C1 segment of cervical spinal cord (tissue), 14 donors: ENCODE measurements at places on chromosomes 5 and 9.
A peak's percentile ranks its signal among the peaks of the same experiment; 100 is the strongest.

DNA sequence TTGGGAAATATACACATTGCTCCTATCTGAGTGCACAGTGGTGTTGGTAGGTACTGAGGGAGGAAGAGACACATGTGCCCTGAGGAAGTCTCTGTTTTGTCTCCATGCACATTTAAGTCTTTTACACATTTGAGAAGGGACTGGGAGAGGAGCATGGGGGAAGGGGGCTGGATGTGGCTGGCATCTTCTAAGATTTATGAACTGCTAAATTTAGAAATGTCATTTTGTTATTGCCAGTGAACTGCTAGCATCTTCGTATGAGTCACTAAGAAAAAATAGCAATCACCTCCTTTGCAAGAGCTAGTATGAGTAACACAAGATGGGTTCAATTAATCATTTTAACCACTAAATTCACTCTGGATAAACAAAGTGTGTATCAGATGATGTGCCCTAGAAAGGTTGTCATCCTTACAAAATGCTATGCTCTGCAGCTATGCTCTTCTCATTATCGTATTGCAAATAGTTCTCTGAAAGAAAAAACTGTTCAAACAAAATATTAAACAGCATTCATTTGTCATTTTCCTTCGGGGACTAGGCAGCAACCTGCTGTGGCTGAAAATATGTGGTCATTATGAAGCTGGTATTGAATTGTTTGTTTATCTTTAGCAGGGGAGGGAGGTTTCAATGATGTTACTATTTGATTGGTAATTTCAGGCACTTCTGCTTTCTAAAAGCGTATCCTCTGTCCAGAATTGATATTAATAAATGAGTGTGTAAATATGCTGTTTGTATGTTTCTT, 236.5 kb downstream of the DMRTA1 start:
- DNase-seq = no peak

DNA sequence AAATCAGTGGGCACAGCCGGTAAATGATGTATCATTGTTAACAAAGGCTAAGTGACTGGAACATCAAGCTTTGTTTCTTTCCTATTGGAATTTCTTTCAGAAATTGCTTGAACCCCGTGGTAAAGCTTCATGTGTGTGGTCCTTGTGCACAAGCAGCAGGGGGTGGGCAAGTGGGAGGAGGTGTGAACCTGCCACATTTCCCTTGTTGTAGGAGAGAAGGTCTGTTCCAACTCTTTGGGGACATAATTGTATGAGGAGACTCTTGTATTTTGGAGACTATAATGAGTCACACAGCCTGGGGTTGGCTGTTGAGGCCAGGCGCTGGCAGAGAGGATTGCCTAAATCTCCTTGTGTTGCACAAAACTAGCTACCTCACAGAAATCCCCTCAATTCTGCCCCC, 620.5 kb downstream of the IRX1 start:
- no peak for DNase-seq

DNA sequence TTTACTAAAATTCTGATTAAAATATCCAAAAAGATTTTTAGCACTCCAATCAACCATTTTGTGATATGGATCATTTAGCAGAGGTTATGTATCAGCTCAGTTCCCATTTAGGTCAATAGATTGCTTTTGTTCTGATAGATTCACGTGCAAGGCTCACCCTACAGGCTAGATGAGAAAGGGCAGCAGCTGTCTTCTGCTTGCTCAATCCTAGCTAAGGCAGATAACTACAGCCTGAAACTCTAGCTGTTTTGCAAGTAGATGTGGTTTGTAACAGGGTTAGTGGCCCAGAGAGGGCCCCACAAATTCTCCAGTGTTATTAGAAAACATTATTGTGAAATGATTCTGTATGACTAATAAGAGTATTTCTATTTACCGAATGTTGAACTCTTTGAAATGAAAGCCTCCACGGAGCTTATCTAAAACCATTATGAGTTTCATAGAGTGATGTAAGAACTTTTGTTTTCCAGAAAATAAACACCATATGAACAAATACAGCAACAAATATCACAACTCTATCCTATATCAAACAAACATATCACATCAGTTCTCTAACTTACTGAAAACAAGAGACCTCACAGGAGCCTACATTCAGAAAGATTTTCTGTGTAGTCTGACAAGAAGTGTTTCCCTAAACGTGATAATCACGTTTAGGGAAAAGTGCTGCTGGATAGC, 841.9 kb upstream of the ACO1 start:
- DNase-seq = no peak

DNA sequence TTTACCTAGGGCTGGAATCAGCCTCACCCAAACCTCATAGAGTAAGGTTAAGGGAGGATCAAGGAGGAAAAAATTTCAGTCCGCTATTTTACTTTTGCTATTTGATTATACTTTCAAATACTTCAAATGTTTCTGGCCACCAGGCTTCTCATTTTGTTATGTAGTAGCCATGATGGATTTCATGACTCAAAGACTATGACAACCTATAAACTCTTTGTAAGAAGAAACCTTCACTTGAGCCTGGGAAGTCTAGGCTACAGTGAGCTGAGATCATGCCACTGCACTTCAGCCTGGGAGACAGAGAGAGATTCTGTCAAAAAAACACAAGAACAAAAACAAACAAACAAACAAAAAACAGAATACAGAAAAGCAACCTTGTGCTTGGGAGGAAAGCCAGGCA, 293.6 kb upstream of the TNC start:
- no peak for DNase-seq

GRCh38 chr5:152711801-152712388, 306.8 kb upstream of the NMUR2 start:
- DNase-seq = no peak

GRCh38 chr5:116876240-116876840, 301.7 kb upstream of the SEMA6A start:
- DNase-seq = no peak

GRCh38 chr5:172347496-172348052, 64.0 kb upstream of the UBTD2 start:
- DNase-seq = peak; percentile 21

DNA sequence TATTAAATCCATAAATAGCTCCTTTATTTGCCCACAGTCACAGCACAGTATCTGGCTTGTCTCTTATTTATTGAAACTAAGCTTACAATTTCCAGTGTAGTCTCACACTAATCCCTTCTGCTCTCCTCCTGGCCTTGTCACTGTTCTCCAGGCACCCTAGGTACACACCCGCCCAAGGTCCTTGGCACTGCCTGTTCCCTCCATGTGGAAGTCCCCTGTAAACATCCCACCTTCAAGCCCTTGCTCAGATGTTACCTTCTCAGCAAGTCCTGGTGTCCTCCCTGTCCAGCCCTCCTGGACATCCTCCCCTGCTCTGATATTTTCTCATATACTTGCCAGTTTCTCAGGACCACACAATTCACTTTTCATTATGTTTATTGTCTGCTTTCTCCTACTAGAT, 44.2 kb upstream of the CFAP157 start:
- peak; percentile 54 for DNase-seq

GRCh38 chr5:89342106-89342876, 459.3 kb upstream of the MEF2C start:
- no peak for DNase-seq

- no peak for DNase-seq
These were observed 13.9 kb downstream of the C9orf50 start for GRCh38 chr9:129607027-129607387.

DNA sequence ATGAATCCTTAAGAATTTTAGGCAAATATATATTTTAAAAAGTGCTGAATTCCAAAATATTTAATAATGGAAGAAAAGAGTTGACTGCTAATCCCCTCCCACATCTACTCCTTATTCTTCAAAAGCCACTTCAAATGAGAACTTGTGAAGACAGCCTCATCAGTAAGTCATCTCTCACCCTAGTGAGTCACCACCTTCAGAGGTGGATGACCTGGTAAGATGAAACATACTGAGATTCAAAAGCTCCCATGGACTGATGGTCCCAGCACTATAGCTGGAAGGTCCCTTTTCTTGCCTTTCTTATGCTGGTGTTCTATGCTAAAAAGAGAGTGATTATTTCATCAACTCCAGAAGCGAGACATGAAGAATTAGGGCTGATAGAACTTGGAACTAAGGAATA, 37.8 kb upstream of the SPDL1 start:
- DNase-seq = no peak
